ENCODE measurements at places on chromosomes 2 and 18.

- DNase-seq: no peak
Observed at GRCh38 chr18:22560275-22560610, 142.5 kb upstream of the CTAGE1 start.

DNA sequence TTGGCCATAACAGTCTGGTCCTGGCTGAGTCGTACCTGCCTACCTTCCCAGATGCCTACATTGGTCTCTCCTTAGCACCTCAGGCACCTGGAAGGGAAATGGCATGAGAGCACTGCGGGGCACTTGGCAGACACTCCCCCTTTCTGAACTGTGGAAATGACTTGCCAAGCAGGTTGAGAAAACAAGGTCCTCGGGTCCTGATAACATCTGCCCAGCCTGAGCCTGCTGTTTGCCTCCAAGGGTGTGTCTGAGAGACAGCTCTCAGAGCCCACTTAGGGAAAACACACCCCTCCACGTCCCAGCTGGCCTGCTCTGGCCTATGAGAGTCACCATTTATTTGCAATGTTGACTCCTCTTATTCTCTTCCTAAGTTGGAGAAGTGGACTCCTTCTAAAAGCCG, 10.5 kb downstream of the FAM110C start:
- no peak for DNase-seq

DNA sequence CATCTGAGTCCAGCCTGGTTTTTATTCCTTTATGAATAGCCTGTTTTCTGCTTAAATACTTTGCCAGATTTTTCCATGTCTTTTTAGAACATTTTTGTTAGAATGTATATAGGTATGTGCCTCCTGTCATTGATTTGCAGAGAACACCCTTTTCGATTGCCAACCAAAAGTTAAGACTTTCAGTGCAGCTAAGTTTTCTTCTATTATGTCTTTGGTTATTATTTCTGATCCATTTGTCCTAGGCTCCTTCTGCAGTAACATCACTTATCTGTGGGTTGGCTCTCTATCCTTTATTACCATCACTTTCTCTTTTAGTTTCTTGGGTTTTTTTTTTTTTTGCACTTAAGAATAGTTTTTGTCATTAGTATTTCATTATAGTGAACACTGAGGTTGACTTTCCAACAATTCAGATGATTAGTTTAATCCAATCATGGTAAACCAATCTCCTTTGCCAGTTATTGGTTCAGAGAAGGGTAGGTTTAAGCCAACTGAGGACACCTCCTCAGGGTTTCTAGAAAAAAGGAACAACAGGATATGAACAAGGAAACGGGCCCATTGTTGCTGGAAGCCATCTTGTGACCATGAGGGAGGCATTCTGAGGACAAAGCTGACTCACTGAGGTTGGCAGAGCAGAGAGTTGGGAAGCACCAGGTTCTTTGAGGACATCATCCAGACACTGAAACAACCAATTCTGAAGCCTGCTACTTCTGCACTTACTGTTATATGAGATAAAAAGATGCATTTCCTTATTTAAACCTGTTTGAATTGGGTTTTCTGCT, 37.9 kb upstream of the GBX2 start:
- no peak for DNase-seq

- DNase-seq: no peak
Observed at GRCh38 chr2:142223309-142223708, 92.5 kb upstream of the LRP1B start.

DNA sequence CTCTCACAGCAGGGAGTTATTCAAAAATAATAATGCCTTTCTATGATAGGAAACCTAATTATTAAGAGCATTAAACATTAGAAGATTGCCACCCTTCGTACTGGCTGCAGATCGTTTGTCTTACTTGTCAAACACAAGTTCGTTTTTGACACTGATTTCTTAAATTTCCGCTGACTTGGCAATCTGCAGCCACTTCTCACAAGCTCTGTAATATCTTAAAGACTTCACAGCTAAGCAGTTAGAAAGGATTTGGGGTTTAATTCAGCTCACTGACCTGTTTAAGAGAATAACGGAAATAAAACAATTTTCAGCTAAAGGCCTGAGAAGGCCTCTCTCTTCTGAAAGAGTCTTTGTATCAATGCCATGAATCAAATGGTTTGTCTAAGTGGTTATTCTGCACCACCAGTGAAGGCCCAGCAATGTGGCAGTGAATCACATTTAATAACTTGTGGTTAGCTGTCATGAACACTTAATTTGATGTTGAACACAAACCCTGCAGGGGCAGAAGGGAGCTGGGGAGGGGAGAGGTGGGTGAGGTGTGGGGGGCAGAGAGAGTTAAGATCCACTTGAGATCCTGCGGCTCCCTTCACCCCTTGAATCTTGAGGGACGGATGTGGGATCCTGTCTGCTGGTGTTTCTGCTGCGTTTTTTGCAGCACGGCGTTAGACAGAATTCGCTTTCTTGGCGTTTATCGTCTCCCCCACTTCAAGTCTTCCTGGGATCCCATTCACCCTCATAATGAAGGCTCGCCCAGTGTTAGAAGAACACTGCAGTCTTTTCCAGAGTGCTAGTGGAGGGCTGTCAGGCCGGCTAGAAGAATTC, 145.4 kb upstream of the SATB2 start:
- DNase-seq: no peak
